ENCODE measurements at places on chromosomes 12 and 14. TPM values are rescaled to one million over a fixed set of nuclear protein-coding genes. Genes with fewer than 3 reads are reported as not detected.

The RAB21 gene
- 57.2 TPM for total RNA-seq

The KRT77 gene
- not detected for total RNA-seq

The FAR2 gene
- 6.2 TPM for total RNA-seq

The HOXC9 gene
- 37.2 TPM for total RNA-seq

The CLEC4C gene
- not detected for total RNA-seq

The GZMB gene
- total RNA-seq, result 1.2 TPM

The SLCO1A2 gene
- total RNA-seq, result not detected

The FAM186B gene
- total RNA-seq, result 0.13 TPM

The CLEC1B gene
- not detected for total RNA-seq

The P2RX7 gene
- total RNA-seq, result 0.23 TPM

The PLEKHG7 gene
- total RNA-seq, result not detected

The MYF5 gene
- total RNA-seq, result not detected

The PPP1R36 gene
- total RNA-seq, result 0.69 TPM

The APOF gene
- 0.10 TPM for total RNA-seq

The PGF gene
- 7.3 TPM for total RNA-seq

The TCP11L2 gene
- 3.5 TPM for total RNA-seq

The HHIPL1 gene
- total RNA-seq, result 2.1 TPM

The RNASE2 gene
- total RNA-seq, result not detected

The AQP2 gene
- total RNA-seq, result 0.36 TPM

The OR6C2 gene
- not detected for total RNA-seq

The IAPP gene
- total RNA-seq, result not detected

The LRTM2 gene
- not detected for total RNA-seq

The RAD51B gene
- total RNA-seq, result 8.5 TPM

The SERPINA12 gene
- total RNA-seq, result not detected

The NRL gene
- 1.4 TPM for total RNA-seq

The BMP4 gene
- total RNA-seq, result 0.87 TPM

The LACRT gene
- not detected for total RNA-seq

The WSCD2 gene
- 0.64 TPM for total RNA-seq

The REC8 gene
- total RNA-seq, result 9.8 TPM

The RPL10L gene
- not detected for total RNA-seq

The LRFN5 gene
- 9.8 TPM for total RNA-seq

The FITM1 gene
- 0.46 TPM for total RNA-seq

The SCNN1A gene
- 17.1 TPM for total RNA-seq

The KLRG1 gene
- total RNA-seq, result 0.69 TPM

The INHBE gene
- total RNA-seq, result 0.59 TPM

The KRT71 gene
- not detected for total RNA-seq

The GLIPR1L1 gene
- total RNA-seq, result not detected

The TEX52 gene
- total RNA-seq, result not detected

The MUCL1 gene
- not detected for total RNA-seq

The CPNE8 gene
- 23.6 TPM for total RNA-seq

The FGF6 gene
- not detected for total RNA-seq

The DDX55 gene
- 46.3 TPM for total RNA-seq

The ALDH1L2 gene
- total RNA-seq, result 2.2 TPM

The TAS2R31 gene
- 1.3 TPM for total RNA-seq

The TSHR gene
- not detected for total RNA-seq

The REM2 gene
- 0.18 TPM for total RNA-seq
